ENCODE measurements at places on chromosomes 5 and 9.

DNA sequence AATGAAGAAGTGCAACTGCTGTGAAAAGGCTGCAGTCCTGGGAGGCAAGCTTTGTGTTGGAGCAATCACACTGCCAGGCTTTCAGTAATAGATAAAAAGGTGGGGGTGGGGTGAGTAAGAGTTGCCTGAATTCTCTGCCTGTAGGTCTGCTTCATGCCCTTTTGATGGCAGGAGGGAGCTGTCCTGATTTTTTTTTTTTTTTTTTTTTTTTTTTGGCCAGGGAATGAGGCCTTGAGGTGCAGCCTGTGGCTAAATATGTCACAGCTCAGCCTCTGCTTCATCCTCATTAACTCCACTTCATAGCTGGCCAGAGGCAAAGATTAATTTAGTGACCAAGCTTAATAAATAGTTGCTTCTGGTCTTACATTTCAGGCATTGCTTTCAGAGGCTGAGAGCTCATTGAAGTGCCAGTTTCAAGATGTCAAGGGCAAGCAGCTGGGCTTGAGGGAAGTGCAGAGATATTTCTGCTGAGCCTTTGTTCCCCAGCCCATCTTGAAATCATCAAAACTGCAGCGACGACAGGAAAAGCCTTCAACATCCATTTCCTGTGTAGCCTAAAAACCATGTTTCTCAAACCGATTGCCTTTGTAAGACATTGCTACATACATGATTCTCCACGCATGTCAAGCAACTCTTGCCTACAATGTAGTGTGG is 134.7 kb downstream of the MACIR start:
- DNase-seq, result no peak

GRCh38 chr9:104514901-104515300 is 10.8 kb downstream of the OR13F1 start:
- DNase-seq, result no peak

DNA sequence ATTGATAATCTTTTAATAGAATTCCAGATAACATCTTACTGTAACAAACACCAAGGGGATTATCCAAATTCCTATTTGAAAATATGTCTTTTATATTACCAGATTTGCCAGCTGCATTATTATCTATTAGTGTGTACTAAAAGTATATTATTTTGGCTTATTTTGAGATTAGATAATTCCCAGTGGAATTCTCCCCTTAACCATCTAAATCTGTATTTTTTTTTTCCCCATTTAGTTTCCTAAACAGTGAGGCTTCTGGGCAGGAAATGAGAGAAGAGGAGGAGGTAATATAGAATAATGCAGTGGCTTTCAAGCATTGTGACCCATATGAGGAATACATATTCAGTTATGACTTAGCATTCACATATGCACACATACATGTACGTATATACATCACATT is 53.5 kb upstream of the ABL1 start:
- no peak for DNase-seq

DNA sequence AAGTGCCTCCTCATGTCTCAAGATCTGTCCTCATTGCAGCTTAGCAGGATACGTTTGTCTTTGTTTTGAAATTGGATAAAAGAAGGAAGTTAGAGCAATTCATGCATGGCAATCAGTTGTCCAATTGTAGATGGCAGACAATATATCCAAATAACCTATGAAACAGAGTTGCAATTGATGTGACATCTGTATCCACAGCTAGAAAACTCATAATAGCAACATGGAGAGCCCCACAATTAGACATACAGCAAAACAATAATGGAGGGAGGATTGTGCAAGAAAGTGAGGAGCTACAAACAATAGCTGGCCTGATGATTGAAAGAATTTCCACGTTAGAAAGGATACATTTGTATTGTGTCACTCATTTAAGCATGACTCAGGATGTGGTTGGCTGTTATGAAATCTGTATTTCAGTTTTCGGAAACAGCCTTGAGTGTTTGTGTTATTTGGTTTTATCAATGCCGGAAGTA is 132.0 kb downstream of the FAM174A start:
- DNase-seq, result no peak

GRCh38 chr5:52269859-52270258 is 517.9 kb upstream of the ITGA1 start:
- no peak for DNase-seq

GRCh38 chr5:106876665-106877194 is 794.0 kb downstream of the EFNA5 start:
- no peak for DNase-seq

DNA sequence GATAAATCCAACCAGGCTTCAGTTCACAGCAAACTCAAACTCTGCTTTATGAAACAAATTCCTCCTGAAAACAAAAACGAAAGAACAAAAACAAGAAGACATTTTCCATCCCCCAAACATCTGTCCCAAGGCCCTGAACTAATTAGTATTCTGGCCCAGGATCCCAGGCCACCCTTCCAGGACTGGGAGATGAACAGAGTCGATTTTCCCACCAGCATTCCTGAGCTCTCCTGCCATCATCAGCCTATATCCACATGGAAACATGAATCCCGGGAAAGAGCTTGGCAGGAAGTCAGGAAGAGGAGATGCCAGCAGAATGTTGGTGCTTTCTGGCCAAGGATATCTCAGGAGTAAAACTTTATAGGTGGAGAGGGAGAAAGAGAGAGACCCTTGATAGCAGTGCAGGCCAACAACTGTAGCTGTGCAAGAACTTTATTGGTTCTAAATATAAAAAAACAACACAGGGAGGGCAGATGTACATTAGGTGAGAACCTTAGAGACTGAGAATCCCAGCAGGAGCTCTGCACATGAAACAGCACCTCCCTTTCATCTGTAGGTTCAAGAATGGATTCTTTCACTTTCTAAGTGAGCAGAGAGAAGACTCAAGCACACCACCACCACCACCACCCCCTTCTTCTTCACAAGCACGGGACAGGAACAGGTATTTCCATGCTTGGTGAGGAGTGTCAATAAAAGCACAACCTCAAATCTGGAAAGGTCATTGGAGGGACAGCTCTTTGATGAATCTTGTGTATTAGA is 190.7 kb upstream of the TAS2R1 start:
- DNase-seq, result no peak

DNA sequence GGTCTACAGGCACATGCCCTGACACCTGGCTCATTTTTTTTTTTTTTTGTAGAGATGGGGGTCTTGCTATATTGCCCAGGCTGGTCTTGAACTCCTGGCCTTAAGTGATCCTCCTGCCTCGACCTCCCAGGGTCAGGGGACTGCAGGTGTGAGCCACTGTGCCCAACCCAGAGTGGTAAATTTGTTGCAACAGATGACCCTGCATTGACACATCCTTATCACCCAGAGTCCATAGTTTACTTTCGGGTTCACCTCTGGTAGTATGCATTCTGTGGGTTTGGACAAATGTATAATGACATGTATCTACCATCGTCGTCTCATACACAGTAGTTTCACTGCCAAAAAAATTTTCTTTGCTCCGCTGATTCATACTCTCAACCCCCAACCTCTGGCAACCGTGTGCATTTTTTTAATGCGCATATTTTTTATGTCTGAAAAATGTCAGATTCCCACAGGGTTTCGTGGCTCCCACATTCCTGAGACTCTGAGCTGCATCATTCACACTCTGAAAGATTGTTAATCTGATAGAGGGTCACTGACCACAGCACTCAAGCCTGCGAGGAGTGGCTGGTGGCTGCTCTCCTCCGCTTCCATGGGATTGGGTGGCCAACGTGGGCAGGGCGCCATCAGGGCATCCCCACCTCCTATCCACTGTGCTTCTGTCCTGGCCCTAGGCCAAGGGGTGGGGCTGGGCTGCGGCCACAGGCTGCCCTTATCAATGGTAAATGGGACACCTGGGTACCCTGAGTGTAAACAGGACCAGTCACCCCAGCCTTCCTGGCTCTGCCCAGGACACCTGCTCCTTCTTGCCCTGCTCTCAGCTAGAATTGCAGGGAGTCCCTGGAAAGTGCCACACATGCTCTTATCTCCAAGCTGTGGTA is 9.6 kb downstream of the NDST1 start:
- DNase-seq, result peak; percentile 94

- no peak for DNase-seq
Observed at GRCh38 chr5:31161781-31162181, 31.7 kb upstream of the CDH6 start.

GRCh38 chr5:52173133-52173532 is 614.6 kb upstream of the ITGA1 start:
- DNase-seq, result no peak

DNA sequence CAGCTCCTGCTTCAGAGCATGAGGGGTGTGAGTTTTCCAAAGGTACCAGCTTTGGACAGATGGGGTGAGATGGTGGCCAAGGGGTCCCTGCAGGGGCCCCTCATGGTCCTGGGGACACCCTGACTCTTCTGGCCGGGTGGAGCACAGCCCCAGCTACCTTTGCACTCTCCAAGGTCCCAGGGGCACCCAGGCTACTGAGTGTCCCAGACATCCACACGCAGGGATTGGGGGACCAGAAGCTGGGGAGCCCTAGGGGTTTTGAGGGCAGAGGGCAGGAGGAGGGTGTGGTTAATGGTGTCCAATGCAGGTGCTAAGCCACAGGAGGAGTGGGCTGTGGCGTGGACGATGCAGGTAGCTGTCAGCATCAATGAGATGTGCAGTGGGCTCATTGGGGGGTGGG is 16.0 kb upstream of the CLPTM1L start:
- DNase-seq, result no peak

DNA sequence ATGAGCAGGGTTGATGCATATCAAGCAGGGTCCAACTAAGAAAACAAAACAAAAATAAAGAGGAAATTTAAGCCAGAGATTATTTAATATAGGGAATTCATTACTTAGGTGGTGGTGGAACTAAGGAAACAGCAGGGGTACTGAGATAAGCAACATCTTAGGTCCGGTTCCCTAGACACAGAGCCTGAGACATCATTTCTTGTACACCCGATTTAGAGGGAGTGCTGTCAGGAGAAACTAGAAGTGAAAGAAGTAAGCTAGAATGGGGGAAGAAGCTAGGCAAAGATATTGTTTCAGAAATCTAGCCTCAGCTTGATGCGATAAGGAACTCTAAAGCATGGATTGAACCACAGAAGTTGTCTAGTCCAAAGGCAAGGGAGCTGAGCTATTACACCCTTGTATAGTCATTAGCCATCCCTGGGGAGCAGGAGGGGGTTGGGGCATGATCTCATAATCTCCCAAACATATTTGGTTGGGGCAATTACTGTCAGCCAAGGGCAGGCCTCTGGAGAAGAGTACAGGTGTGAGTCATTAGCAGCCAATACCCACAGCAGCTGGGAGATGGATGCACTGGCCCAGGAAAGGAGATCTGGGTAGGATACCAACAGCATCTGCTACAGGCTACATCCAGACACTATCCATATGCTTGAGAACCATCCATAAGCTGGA is 194.5 kb downstream of the ARL15 start:
- no peak for DNase-seq

DNA sequence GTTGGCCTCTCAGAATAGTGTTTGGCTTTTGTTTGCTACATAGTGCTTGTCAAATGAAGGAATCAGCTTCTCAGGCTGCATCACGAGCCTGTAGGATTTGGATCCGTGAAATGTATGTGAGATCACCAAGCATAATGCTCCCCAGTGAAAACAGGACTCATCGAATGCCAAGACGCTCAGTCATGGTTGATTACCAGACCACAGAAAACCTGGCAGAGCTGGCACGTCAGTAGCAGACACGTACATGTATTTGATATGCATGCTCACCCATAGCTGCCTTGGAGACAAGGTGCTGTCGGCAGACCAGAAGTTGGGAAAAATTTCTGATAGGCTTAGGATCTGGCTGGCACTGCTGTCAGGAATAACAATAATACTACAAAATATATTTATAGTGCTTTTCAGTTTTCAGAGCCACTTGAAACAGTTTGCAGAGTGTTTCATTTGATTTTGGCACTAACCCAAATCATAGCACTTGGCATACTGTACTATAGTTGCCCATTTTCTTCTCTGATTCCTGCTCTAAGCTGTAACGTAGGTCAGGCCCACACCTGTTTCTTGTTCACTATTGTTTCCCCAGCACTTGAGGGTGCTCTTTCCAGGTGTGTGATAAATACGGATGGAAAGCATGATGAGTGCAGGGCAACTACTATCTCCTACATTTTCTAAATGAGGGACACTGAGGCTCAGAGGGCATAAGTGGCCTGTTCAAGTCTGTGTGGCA is 226.1 kb downstream of the NR3C1 start:
- DNase-seq, result peak; percentile 98

- no peak for DNase-seq
Observed at GRCh38 chr5:155815248-155815647, 511.7 kb upstream of the SGCD start.

DNA sequence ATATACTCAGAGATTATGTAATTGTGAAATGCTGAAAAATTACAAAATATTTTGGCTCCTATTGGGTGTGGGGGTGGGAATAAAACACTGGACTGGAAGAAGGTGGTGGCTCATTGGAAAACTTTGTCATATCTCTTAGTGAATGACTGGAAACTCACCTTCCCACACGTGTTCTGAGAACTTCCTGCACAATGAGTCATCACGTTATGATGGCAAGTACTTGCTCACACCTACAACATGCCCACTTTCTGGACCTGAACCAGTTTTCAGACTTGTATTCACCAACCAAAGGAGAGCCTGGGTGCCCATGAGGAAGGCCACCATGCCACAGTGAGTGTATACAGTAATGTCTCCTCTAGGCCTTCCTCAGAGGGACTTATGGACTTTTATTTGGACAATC is 294.8 kb downstream of the ASTN2 start:
- no peak for DNase-seq

DNA sequence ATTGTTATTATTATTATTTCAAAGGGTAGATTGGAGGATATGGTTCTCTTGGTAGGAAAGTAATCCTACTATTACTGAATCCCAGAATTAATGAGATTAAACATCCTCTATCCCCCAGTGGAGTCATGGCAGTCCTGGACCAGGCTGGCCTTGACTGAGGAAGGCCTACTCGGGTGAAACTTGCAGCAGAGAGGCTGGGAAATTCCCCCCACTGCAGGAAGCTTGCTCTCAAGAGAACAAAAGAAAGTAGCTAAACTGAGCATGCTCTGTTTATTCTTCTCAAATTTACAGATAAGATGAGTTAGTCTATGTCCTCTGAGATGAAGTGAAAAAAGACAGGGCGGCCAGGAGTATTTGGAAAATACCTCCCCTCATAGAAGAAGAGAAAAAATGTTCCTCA is 233.9 kb upstream of the RPS23 start:
- DNase-seq, result no peak

- DNase-seq, result no peak
Observed at GRCh38 chr5:89168766-89169165, 285.8 kb upstream of the MEF2C start.

DNA sequence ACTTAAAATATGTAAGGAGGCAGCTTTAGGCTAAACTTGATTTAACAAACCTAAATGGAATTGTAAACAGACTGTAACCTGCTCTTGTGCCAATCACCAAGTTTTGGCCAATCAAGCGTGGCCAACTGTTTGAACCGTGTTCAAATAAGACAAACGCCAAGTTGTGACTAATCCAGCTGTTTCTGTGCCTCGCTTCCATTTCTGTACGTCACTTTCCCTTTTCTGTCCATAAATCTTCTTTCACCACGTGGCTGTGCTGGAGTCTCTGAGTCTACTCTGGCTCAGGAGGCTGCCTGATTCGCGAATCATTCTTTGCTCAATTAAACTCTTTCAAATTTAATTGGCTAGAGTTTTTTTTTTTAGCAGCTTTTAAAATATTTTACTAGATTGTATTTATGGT is 71.3 kb downstream of the LIX1 start:
- DNase-seq, result peak; percentile 17

GRCh38 chr5:91189480-91190313 is 193.4 kb downstream of the ARRDC3 start:
- DNase-seq, result no peak

GRCh38 chr9:130041648-130042405 is 1.2 kb downstream of the FNBP1 start:
- no peak for DNase-seq
